ENCODE measurements at places on chromosomes 12 and 14.

DNA sequence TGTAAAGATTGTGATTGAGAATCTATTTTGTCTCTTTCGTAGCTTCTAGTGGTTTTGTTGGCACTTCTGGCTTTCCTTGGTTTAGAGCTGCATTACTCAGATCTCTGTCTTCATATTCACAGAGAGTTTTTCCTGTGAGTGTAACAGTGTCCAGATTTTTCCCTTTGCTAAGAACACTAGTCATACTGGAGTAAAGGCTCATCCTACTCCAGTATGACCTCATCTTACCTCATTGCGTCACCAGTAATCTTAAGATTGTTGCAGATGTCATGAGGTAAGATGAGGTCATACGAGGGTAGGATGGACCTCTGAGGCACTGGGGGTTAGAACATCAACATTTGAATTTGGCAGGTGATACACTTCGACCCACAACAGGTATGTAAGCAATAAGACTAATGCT, 461.2 kb downstream of the FLRT2 start:
- no peak for DNase-seq

DNA sequence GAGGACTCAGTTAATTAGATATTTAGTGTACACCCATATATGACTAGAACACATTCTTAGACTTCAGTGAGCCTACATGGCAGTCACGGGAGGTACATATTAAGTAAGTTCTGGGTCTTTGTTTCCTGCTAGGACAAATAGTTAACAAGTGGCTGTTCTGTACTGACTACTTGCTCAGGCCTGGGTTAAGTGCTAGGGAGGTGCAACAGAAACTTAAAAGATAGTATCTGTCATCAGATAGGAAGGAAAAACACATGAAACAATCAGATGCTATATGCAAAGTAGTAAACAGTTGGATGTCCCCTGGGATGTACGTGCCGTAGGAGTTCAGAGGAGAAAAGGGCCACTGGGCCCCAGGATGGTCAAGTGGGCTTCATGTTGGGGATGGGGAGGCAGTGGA, 59.5 kb downstream of the SLC4A8 start:
- no peak for DNase-seq

DNA sequence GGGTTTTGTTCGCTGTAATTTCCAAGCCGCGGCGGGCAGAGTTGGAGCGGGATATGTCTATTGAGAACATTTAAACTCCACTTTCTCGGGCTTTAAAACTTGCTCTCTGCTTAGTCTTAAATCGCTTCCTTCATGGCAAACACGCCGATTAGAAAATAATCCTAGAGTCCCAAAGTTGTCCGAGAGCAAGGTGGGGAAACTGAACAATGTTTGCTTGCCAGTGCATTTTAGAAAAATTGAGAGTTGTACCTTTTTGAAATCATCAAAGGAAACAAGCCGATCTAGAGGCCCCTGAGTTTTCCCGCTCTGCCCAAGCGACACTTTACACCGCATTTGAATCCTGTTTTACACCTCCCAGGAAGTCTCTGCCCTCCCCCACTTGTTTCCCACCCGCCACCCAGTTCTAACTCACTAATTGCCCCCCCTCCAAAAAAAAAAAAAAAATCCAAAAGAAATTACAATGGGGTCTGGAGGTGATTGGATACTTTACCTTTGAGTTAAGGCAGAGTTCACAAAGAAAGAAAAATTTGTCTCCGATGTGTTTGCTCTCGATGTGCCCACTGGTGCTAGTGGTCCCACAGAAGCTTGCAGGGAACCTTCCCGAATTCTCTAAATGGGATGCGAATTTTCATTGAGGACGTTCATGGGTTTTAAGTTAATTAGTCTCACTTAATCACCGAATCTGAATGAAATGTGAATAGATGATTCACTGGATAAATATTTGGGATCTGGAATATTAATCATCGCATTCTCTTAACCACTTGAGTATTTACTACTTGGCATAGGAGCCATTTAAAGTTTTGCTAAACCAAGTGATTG, 2.3 kb downstream of the HMGA2 start:
- DNase-seq, result no peak

GRCh38 chr12:123899368-123899767, 73.3 kb downstream of the CCDC92 start:
- no peak for DNase-seq

DNA sequence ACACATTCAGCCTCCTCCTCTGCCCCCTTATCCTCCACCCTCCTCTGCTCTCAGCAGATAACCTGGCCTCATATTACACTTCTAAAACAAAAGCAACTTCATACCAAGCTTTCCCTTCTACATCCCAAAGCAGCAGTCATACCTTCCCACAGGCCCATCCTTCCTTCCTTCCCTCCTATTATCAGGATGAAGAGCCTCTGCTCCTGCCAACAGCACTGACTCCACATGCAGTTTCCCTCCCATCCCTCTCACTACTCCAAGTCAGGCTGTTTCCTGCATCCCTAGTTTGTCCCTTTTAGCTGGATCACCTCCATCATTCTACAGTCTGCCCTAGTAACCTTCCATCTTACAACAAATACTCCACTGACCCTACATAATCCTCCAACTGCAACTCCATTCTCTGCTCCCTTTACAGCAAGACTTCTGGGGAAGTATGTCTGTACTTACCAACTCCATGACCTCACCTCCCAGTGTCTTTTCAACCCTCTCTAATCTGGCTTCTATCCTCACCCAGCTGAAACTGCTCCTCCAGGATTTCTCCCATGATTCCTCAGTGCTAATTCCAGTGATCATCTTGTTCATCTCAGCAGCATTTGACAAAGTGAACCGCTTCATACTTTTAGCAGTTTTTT, 4.9 kb upstream of the YEATS4 start:
- no peak for DNase-seq

DNA sequence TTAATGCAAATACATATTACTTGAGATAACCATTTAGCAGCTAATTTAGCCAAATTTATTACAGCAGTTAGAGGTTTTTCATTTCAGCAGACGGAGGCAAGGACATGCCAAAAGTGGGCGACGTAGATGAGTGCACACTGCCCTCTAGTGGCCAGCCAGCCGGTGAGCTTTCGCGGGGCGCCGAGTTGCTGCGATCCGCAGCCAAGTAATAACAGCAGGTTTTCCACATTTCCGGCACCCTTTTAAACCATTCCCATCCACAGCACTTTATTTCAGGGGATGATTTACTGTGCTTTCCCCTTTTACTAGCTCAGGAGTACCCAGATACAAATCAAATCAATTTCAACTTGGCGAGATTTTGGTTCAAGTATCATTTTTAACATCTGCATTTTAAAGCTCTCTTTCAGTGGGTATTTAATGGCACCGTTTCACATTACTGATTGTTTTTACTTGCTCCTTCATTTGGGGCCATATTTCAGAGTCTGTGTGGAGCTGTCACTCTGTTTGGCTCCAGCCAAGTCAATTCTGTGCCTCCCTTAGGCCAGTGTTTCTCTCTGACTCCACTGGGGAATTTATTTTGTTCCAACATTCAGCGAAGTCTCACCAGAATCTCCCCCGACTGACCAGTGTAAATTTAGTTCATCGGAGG, 158.0 kb downstream of the EGLN3 start:
- DNase-seq, result peak; percentile 80

DNA sequence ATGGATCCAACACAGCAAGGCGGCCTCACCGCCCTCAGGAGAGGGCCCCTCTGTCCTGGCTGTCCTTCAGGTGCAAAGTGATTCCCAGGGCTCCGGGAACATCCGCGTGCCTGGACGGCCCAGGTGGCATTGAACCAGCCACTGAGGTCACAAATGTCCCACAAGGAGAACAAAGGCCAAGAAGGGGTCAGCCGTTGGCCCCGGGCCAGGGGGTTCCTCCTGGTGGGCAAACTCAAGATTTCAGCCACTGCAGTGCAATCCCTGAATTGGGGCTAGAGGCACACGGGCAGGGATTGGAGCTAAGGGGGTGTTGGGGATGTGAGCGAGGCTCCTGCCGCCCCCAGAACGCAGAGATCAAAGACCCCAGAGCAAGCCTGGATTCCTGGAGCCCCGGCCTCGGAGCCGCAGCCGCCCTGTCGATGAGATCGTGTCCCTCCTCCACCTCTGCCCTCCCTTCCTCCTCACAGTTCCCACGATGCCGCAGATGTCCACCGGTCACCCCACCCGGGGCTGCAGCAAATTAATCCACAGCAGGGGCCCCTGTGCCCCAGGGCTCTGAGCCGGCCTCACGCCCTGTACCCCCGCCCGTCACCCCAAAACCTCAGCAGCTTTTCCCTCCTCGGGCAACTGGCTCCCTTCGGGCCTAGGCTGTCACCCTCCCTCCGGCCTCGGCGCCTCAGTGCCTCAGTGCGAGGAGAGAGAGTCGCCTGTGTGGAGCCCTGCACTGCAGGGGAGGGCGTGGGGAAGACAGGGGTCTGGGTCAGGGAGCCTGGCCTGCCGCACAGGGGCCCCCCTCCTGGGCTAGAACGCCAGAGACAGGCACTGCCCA, 56.7 kb upstream of the GALNT9 start:
- no peak for DNase-seq

DNA sequence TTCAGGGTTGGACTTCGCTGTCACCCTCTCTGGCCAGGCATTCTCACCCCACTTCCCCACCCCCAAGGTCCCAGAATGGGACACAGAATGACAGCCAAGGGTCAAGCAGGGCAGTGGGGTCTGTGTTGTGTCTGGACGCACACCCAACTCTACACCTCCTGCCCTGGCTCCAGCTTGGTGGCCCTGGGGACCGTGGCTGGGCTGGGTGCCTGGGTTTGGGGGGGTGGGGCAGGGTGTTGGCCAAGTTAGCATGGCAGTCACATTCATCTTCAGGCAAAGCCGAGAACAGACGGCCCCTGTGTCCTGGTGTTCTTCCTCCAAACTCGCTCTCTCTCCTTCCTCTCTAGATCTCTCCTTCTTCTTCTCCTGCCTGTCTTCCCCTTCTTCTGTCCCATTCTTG, 5.6 kb downstream of the LRP1 start:
- no peak for DNase-seq

GRCh38 chr12:109782326-109782703, 50.9 kb downstream of the TRPV4 start:
- DNase-seq, result no peak

DNA sequence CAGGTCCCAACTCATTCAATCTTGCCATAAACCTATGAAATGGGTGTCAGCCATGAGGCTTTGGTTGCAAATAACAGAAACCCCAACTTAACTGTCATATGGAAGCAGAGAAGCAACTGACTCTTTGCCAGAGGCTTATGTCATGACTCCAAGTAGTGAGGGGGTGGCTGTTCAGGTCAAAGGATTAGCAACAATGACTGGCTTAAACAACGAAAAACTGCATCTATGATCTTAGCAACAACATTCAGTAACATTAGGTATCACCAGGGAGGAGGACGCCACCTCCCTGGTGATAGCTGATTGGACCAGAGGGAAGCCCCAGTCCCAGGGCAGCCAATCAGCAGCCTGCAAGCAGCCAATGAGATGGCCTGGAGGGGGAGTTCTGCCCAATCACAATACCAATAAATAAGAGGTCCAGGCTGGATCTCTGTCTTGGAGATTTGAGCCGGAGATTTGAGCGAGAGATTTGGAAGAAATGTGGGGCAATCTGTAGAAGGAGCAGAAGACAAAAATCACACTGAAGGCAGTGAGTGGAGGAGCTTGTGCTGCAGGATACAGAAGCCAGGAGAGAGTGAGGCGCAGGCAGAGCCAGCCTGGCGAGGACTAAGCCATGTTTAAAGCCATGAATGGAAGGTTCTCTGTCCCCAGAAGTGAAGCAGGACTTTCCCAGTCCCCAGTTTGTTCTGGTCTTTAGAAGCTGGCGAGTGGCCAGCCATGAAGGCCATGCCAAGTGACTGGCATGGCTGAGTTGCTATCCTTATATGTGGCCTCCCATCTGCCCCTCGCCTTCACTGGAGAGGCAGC, 93.3 kb downstream of the CALM1 start:
- DNase-seq, result no peak

DNA sequence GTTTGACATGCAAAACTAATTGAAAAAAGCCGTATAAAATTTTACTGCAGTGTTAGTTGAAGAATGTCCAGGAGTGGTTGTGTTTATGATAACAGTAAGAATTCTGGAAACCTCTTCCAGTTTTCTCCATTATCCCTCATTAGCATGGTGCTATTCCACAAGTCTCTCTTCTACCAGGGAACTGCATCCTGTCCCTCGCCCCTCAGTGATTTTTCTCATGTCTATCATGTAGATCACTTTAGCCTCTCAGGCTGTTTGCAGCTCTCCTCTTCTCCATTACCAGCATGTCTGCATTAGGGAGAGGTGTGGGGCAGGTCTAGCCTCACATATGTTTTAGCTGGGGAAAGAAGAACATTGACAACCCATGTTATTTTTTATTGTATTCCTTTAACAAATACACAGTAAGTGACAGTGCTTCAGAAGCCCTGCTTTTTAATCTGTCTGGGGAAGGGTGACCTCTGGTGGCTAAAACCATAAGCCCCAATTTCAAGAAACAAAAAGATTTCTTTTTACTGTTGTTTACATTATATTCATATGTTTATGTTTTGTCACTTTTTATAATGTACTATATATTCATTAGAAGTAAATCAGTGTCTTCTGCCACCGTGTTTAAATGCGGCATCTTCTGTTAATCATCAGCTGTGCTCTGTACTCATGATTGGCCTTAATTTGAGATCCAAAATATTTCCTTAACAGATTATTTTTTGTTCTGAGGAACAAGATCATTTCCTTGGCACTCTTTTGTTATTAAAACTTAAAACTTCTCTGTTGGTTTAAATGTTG, 70.7 kb downstream of the RASSF8 start:
- peak; percentile 30 for DNase-seq

GRCh38 chr12:103387385-103387784, 108.4 kb downstream of the C12orf42 start:
- DNase-seq, result no peak

- DNase-seq, result peak; percentile 5
These were observed 473.1 kb downstream of the TMEM121 start for GRCh38 chr14:105999361-106000028.

- DNase-seq, result no peak
These were observed 24.0 kb downstream of the LRIG3 start for GRCh38 chr12:58896278-58896677.

- peak; percentile 32 for DNase-seq
These were observed 4.1 kb downstream of the CD163L1 start for GRCh38 chr12:7439579-7440505.

DNA sequence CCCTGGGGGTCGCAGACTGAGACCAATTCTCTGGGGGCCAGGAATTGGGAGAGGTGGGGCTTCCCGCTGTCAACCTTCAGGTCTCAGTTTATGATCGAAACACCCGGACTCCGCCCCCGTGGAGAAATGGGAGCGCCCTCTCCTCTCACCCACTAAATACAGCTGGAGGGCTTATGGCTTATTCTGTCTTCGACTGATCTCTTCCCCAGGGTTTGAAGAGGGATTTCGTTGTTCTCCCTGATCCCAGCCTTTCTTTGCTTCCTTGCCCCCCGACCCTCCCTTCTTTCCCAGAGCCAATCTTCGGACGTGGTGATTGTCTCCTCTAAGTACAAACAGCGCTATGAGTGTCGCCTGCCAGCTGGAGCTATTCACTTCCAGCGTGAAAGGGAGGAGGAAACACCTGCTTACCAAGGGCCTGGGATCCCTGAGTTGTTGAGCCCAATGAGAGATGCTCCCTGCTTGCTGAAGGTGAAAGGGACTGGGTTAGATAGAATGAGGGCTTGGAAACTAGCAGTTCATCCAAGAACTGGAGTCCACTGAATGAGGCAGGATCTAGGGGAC, 607 bp downstream of the OS9 start:
- no peak for DNase-seq

- DNase-seq, result no peak
These were observed 222.3 kb upstream of the NAV3 start for GRCh38 chr12:77608271-77608824.

GRCh38 chr14:39467889-39468524, 35.8 kb upstream of the FBXO33 start:
- no peak for DNase-seq
